ENCODE measurements at places on chromosomes 4 and X.

DNA sequence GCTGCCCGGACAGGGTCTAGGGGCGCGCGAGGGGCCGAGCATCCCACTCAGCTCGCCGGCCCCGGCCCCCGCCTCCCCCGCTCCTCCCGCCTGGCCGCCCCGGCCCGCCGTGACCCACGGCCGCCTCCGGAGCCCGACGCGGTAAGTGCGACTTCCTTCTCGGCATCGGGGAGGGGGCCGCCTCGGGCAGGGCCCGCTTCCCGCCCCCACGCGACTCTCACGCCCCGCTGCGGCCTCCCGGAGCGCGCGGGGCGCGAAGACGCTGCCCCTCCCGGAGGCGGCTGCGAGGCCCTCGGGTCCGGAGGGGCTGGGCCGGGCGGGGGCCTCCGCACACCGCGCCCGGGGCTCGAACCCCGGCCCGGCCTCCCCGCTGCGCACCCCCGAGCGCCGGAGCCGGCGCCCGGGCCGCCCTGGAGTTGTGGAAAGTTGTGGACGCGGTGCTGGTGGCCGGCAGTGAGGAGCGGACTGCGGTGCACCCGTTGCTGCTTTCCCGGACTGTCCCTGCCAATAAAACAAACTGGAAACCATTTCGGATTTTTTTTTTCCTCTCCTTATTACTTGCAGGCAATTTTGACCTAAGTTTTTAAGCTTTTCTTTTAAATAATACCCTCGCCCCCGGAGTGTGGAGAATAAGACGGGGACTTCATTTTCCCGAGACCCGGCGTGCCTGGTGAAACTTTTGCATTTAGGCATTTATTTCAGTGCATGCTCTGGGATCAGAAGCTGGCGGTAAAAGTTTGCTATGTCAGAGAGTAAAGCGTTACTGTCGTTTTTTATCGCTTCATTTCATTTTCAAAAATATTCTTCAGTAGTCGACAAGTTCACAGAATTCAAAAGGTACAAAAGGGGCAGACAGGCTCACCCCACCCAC is 13.0 kb upstream of the TMEM156 start:
- peak; percentile 43 for DNase-seq

GRCh38 chr4:40264995-40265909 is 68.4 kb downstream of the RHOH start:
- DNase-seq = no peak

DNA sequence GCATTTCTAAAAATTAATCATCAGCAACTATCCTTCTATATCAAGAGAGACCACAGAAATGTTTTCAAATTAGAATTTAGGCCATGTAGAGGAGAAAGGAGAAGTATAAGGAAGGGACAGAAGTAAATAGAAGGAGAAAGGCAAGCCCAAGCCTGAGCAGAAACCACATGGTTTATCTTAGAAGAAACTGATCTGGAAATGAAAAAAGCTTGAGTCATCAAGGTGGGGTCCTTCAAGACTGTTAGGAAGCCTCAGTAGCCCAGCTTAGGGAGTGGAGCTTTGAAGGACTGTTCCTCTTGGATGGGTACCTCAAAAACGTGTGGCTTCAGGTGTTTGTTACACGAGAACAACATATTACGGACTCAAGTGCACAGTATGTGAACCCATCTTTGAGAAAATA is 4.5 kb downstream of the BMX start:
- no peak for DNase-seq

GRCh38 chr4:118879409-118879808 is 9.2 kb upstream of the SYNPO2 start:
- DNase-seq = no peak

DNA sequence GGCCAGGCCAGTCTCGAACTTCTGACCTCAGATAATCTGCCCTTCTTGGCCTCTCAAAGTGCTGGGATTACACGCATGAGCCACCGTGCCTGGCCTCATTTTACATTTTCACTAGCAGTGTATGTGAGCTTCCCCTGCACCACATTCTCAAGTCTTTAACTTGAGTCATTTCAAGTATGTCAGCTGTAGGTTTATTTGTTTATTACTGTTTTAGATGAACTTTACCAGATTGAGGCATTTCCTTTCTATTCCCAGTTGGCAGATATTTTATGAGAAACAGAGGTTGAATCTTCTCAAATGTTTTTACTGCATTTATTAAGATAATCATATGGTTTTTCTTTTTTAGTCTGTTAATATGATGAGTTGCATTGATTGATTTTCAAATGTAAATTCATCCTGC is 114.6 kb upstream of the SH3RF1 start:
- no peak for DNase-seq

DNA sequence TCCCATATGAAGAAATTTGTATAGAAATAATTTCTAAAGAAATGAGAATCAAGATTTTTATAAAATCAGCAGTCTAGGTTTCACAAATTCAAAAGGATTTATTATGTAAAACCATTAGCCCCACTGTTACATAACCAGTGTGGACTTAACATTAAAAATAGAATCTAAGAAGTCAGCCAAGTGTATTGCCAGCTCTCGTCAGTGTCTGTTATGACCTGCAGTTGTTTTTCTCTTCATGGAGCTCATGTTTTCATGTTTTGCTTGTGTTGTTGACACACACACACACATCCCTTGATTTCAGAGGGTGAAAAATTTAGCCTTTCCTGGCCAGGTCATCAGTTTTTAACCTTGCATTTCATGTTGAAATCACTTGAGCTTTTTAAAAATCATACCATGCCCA is 39.5 kb downstream of the USP38 start:
- DNase-seq = no peak

GRCh38 chr4:152100379-152101201 is 339.8 kb upstream of the GATB start:
- DNase-seq = no peak

- DNase-seq = no peak
Observed at GRCh38 chr4:174926958-174927357, 8.8 kb downstream of the ADAM29 start.

- no peak for DNase-seq
Observed at GRCh38 chrX:148500423-148501385, at the start of gene AFF2. AFF2 (plus strand) TSS chrX:148500617; CDS start chrX:148501098, 481 bp downstream.

- DNase-seq = no peak
Observed at GRCh38 chr4:142354794-142355420, 491.2 kb downstream of the INPP4B start.

DNA sequence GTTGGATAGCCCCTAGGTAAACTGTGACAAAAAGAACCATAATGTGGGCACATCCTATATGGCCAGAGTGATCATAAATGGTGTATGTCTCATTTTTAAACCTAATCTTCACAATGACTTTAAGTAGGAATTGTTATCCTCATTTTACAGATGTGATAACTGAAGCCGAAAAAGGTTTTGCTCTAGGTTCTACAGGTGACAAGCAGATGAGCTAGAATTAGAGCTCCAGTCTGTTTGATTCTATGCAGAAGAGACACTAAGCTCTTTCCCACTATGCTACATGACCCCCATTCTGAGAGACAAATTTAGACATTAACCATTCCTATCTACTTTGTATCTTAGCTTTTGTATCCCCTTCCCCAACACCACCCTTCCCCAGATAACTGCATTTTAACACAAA is 2.0 kb downstream of the AREG start:
- no peak for DNase-seq

DNA sequence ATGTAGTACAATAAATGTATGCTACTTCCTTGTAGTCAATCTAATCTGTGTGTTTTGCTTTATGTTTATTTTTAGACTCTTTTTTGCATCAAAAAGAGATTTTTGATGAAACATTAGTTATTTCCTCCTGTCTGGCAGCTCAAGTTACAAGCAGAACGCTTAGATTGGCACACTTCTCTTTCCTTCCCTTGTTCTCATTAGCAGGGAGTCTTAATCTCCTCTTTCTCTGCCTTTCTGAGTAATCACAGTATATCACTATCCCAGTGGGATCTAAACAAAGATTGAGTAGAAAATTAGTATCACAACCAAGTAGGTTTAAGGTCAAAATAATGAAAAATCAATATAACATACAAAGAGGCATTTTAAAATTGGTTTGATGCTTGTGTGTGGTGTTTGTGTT is 1192.6 kb downstream of the C4orf33 start:
- no peak for DNase-seq

- DNase-seq = no peak
Observed at GRCh38 chrX:45445745-45446412, 245.2 kb upstream of the DIPK2B start.

DNA sequence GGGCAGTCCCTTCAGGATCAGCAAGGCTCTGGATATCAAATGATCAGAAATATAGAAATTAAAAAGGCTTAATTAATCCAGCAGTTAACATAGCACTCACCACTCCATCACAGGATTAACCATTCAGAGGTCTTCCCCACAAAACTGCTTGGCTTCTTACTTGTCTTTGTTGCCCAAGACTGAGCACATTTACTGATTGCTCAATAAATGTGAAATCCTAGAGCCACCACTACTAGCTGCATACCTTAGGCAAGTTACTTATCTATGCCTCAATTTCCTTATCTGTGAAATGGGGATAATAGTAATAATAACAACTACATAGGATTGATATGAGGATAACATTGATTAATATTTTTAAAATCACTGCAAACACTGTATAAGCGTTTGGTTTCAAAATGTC is 124.2 kb downstream of the ARHGAP6 start:
- DNase-seq = no peak

- DNase-seq = no peak
Observed at GRCh38 chr4:14887842-14888433, 114.3 kb upstream of the CPEB2 start.

GRCh38 chr4:34289489-34289888 is 1954.8 kb downstream of the ARAP2 start:
- DNase-seq = no peak

DNA sequence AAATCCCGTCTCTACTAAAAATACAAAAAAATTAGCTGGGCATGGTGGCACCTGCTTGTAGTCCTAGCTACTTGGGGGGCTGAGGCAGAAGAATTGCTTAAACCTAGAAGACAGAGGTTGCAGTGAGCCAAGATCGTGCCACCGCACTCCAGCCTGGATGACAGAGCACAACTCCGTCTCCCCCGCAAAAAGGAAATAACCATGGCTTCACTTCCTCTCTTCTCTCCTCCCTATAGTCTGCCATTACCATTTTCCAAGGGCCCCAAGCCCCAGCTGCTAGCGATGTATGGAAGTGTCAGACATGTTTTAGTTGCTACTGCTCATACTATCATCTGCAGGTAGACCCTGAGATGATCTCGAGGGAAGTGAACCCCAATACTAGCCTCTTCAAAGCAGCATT is 177.3 kb upstream of the FAM9B start:
- no peak for DNase-seq

GRCh38 chr4:102610476-102610875 is 109.3 kb downstream of the NFKB1 start:
- DNase-seq = no peak

DNA sequence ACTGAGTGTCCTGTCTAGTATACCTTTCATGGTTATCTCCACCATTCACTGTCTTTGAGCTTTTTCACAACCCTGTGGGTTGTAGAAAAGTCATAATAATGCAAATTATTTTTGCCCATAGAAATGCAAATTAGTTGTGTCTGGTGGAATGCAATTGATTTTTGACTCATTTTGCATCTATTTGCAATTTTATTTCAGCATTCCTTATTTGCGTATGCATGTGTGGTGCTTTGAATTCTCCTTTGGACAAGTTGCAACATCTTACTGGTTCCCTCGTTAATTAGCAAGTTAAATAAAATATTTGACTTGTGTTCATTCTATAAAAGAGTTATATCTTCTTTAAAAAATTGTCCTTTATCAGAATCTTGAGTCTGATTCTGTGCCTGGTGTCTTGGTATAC is 297.3 kb upstream of the CASK start:
- no peak for DNase-seq

GRCh38 chr4:170805352-170805751 is 715.6 kb upstream of the AADAT start:
- DNase-seq = no peak

- DNase-seq = no peak
Observed at GRCh38 chrX:95156566-95156965, 1482.6 kb downstream of the FAM133A start.

- no peak for DNase-seq
Observed at GRCh38 chr4:84597450-84597849, 14.5 kb downstream of the CDS1 start.

DNA sequence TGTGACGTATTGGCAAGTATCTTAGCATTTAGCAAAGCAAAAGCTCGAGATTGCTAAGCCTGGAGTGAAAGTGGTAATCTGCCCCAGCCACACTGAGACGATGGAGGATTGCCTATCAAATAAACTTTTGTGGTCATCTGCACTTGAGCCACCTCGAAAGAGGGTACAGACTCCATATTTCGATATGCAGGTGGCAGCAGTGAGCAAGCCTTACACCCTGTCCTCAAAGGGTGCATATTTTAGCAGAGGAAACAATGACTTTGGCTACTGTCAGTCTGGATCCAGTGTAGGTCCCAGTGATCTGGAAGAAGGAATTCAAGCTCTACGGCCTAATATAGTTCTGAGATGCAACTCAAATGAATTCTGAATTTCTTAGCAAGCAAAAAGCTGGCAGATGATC is 153.9 kb downstream of the ATG4A start:
- DNase-seq = no peak

DNA sequence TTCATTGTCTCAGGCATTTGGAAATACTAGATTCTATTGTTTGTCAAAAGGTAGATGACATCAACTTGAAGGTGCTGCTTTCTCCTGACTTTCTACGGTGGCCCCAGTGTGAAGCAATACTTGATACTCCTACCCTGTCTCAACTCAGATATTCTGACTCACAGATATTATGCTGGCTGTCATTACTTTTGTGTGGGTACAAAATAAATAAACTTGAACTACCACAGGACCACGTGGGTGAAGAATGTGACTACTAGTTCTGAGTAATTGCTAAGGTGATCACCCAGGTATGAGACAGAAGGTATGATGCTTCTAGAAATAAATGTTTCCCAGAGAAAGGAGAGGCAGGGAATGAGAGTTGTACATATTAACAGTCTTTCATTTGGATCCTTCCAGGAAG is 275.3 kb upstream of the SPOCK3 start:
- DNase-seq = no peak

DNA sequence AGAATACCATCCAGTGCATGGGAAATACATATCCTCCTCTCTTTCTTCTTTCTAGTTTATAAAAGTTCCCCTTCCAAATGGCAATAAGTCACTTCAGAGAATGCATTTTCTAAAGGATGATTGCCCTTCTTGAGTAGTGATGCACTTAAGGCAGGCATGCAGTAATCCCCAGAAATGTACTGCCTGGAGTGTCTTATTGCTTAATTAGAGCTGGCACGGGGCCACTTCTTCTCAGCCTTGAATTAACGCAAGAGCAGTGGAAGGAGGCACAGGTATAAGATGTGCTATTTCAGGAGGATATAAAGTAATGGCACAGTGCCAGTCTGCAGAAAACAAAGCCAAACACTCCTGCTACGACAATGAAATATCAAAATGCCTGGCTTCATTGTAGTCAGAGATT is 371.4 kb upstream of the FAM241A start:
- no peak for DNase-seq
